Posterior vena cava (tissue), 2 donors: ENCODE measurements at places on chromosomes 7 and 10.

DNA sequence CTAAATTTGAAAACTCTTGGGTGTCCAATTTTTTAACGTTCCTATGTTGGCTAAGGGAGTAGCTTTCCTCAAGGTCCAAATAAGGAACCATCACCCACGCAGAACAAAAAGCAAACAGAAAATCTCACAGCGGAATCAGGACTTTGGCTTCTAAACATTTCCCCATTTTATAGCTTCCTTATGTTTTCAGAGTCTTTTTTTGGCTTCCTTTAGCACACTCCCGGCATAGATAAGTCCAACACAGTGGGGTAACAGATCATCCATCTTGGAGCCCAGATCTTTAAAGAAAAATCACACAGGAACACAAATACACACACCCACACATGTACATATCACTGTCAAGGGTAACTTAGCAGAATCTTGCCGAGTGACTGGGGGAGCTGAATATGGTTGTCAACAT is 4.2 kb upstream of the TCF7L2 start:
- no peak for DNase-seq

DNA sequence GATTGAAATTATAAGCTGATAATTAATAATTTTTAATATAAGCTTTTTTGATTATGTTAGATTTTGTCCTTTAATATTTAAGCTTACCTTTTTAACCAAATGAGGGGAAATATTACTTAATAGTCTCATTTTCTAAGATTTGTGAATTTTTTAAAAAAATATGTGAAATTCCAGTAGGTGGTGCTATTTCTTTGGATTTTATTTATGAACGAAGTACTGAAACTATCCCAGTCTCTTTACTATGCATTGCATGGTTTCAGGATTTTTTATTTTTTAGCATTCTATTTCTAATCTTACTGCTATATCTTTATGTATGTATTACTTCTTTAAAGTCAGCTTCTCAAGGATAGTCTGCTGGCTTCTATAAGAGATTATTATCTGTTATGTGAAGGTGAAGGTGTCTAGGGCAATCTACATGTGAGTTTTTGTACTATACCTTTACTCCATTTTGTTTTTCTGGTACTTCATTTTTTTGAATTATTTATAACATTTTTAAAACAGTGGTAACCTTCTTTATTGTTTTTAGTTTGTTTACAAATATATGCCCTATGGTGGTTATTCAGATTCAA is 78.3 kb downstream of the ATRNL1 start:
- no peak for DNase-seq

GRCh38 chr7:120303105-120303504 is 30.1 kb downstream of the KCND2 start:
- no peak for DNase-seq

DNA sequence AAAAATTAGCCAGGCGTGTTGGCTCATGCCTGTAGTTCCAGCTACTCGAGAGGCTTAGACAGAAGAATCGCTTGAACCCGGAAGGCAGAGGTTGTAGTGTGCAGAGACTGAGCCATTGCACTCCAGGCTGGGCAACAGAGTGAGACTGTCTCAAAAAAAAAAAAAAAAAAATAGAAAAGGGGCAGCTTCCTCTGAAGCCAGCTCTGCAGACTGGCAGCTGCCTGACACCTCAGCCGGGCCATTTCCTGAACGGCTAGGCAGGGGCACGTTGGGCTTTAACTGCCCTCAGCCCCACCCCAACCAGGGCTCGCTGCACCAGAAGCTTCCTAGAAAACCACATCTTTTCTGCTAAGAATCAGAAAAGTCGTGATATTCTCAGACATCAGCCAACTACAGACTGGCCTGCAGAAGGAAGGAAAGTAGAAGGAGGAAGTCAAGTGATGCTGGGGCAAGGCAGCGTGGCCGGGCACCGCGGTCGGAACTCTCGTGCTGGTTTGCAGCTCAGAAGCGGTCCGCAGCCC is 38.0 kb downstream of the PRKAG2 start:
- DNase-seq = peak; percentile 85

GRCh38 chr10:79074732-79075131 is 6.0 kb downstream of the ZMIZ1 start:
- no peak for DNase-seq

DNA sequence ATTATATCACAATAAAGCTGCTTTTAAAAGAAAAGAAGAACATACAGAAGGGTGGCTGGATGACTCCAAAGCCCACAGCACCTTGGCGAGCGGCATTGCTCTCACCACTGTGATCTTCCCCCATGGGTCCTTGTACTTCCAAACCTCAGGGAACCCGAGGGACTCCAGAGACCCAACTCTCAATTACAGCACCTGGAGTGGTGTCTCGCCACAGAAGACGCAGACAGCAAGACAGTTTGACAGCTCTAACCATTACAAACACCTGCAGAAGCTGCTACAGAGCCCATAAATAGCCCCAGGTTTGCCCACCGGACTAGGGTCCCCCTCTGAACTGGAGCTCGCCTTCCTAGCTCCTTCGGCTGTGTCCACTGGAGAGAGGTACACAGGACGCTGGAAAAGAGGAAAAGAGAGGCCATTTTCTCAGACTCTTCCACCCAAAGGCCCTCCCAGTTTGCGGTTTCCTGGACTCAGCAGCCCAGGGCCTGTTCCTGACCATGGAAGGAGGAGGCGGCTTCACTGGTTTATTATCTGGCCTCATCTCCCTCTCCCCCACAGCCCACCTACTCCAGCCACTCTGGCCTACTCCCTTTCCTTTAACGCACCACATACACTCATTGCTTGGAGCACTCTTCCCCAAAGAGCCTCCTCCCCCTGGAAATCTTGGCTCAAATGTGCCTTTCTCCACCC is 1.9 kb downstream of the PIK3AP1 start:
- no peak for DNase-seq

GRCh38 chr10:640673-641045 is 48.8 kb downstream of the DIP2C start:
- peak; percentile 55 for DNase-seq

DNA sequence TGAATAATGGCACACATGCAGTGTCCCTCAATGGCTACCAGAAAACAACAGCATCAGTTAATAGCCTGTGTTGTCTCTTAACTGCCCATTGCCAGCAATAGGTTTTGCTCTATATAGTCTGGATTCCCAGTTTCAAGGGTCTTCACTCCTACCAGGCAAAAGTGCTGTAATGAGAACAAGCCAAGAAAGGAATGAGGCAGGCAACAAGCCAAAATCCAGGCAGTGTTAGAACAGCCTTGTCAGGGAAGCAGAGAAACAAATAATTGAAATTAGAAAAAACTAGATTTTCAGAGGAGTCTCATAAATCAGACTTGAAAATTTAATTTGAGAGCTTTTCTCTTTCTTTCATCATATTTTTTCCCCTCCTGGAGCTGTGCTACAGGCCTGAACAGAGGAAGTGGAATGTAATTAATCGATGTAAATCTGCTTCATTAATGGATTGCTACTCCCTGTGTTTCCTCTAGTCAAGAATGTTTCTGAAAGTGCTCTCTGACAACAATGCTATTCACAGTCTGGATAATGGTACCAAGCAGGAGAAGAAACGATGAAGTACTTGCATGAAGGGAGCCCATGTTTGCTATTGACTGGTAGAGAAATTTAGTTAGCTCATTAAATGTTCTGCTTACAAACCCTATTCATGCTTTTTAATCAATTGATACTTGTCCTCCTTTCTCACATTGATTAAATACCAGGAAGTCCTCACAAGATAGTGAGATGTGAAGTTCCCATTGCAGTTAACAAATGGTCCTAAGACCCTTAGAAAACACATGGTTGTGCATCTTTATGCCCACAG is 202.0 kb upstream of the LRRTM3 start:
- DNase-seq = no peak

GRCh38 chr10:109741712-109742111 is 181.6 kb downstream of the XPNPEP1 start:
- DNase-seq = no peak

DNA sequence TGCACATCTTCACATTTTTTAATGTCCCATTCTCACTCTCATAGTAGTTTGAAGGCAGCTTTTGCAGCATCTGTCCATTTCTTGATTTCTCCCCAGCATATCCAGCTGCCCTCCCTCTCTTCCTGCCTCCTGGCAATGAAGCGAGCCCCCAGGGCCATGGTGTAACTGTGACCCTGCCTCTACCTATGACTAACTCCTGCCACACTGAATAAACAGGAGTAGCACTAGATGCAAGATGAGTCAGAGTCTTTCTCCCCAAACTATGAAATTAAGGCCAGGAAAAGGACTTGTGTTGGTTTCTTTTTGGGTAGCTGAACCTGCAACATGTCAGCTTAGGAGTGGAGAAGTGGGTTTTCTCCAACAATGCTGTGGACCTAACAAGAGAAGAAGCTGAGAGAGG is 329.0 kb downstream of the RNLS start:
- no peak for DNase-seq
